ENCODE measurements at places on chromosomes 2 and 18.

- no peak for DNase-seq
These were observed 23.3 kb downstream of the MRO start for GRCh38 chr18:50796495-50796894.

DNA sequence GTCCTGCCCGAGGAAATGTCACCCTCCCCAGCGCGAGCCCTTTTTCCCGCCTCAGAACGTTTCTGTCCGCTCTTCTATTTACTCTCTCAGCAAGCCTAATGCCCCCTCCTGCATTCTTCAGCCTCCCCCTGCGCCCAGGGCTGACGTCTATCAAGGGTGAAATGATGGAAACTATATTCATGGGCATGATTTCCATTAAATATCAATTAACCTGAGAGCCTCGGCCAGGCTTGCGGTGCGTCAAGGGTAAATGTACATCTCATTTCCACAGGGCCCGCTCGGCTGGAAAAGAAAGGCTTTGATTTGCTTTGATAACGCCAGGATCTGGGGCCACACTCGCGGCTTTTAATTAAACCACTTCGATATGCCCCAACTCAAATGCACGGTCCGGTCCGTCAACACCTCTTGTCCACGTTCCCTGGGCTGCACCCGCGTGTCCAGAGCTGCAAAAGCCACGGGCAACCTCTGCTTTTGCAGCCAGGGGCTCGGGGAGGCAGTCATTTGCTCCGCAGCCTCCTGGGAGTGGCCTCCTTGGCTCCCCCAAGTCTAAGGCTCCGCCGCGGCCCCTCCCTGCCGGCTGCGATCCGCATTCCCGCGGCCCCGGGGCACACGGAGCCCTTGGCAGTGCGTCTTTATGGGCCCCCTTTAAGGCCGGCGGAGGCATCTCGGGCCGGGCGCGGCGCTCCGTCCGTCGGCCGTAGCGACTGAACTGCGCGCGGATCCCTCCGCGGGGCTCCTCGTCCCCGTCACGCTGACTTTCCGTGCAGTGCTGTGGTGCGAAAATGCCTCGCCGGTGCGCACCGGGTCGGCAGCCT, at the start of gene HOXD8:
Gene HOXD8 (plus strand): TSS at position 724 of the 815 bp plus-strand sequence. CDS start 662 bp downstream, outside the sequence.
- no peak for DNase-seq

- DNase-seq = no peak
These were observed 34.2 kb downstream of the RAB12 start for GRCh38 chr18:8643326-8643878.

DNA sequence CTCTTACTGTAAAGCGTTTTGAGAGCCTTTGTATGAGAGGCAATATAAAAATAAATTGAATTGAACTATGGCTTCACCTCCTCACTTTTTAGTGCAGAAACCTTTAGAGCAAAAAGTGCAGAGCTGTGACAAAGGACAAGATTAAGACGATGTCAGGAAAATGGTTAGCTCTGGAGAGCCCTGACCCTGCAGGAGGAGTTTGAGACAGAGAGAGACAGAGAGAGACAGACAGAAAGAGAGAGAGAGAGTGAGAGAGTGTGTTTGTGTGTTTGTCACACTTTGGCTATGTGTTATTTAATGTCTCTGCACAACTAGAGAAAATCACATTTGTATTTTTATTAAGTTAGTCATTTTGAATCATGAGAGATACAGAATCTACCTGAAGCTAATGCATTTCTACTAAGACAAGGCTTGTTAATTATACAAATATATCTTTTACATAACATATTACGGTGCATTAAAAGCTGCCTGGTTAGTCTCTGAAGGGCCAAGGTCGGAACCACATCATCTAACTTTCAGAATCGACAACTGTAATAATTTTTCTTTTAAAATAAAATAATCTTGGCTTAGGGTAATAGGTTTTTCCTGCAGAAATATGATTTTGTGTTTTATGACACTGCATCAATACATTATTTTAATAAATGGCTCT, 423.5 kb upstream of the ZEB2 start:
- DNase-seq = no peak

GRCh38 chr2:226256237-226256636, 543.4 kb downstream of the IRS1 start:
- no peak for DNase-seq

DNA sequence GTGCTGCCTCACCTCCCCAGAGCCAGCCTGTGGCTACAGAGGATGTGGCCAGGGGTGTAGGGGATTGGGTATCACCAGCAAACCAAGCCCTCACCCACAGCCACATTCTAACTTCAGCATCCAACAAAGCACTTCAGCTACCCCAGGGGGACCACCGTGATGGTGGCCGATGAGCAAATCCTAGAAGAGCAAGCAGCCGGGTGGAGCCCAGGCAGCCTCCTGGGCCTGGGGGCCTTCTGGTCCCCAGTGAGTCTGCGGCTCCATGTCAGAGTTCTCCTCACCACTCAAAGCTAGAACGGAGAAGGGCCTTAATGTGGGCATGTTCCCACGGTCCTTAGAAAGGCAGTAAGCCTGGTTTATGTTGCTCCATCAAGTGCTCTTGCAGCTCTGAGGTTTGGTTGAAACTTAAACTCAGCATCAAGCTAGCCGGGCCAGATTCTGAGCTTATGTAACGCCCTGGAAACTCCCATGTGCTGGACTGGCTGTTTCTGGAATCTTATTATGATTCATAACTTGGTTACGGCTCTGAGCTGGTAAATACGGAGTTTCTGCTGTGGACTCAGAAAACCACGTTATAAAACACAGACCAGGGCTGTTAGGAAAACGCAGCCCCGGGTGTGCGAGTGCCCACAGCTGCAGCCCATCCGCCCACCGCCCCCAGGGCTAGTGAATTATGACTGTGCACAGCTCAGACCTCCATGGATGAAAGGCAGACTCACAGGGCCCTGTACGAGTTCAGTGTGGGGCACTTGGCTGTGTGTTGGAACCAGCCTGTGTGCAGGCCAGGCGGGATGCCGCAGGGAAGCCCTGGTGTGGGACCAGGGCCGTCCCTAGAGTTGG, 99.8 kb downstream of the SEPTIN10 start:
- DNase-seq = peak; percentile 80

DNA sequence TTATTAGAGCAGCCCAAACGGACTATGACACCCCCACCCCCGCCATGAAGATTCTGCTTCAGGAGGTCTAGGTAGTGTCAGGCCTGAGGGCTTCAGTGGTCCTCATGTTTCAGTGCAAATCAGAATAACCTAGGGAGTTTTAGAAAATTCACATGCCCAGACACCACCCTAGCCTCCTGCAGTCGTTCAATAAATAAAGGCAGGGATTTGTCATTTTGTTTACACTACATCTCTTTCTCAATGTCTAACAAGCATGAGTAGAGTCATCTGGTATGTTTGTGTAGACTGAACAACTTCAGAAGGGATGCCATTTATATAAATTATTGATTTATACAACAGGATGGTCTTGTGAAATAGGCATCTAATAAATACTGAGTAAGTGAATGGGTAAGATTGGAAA, 112.1 kb upstream of the SERPINE2 start:
- no peak for DNase-seq

GRCh38 chr18:31042406-31043181, at the start of gene DSC3:
DSC3 (minus strand) TSS chr18:31042742; CDS start chr18:31042660, 82 bp downstream.
- DNase-seq = peak; percentile 59

DNA sequence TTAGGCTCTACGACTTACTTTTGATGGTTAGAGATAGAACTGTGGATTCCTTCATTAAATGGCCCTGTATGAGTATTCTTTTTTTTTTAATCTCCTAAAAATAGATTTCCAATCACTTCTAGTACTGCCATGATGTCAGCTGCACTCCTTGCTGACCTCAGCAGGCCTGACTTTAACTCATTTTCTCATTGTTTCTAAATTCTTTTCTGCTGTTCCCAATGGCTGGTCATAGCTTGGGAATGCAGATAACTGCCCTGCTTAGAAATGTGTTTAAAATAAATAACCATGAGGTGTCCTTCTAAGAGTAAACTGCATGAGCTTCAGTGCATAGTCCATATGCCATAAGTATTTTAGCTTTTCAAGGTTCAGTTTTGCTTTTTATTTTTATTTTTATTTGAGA, 15.7 kb downstream of the CCDC85A start:
- no peak for DNase-seq

- peak; percentile 4 for DNase-seq
These were observed 18.0 kb downstream of the RAPGEF4 start for GRCh38 chr2:172753610-172754009.

- DNase-seq = no peak
These were observed 66.2 kb downstream of the DNMT3A start for GRCh38 chr2:25275575-25275965.

DNA sequence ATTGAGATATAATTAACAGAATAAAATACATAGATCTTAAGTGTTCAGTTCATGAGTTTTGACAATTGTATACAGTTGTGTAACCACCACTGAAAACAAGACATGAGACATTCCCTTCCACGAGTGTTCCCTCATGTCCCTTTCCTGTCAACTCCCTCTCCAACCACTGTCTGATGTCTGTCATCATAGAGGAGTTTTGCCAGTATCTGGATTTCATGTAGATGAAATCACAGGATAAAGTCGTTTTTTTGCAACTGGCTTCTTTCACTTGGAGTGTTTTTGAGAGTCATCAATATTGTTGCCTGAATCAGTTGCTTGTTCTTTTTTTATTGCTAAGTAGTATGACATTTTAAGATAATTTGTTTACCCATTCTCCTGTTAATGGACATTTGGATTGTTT, 52.7 kb downstream of the RBMS1 start:
- no peak for DNase-seq

DNA sequence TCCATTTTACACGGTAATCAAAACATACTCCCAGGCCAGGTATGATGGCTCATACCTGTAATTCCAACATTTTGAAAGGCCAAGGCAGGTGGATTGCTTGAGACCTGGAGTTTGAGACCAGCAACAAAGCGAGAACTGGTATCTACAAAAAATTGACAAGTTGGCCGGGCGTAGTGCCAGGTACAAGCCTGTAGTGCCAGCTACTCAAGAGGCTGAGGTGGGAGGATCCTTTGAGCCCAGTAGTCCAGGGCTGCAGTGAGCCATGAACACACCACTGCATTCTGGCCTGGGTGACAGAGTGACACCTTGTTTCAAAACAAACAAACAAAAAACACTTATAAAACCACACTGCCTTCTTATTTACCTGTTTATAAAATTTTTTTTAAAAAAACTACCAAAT, 80.8 kb downstream of the GAREM1 start:
- no peak for DNase-seq

GRCh38 chr2:231521-232185, 32.2 kb downstream of the SH3YL1 start:
- no peak for DNase-seq

GRCh38 chr2:219726916-219727315, 99.5 kb downstream of the SLC4A3 start:
- no peak for DNase-seq

GRCh38 chr2:158403237-158403636, 53.3 kb downstream of the CCDC148 start:
- DNase-seq = peak; percentile 20

DNA sequence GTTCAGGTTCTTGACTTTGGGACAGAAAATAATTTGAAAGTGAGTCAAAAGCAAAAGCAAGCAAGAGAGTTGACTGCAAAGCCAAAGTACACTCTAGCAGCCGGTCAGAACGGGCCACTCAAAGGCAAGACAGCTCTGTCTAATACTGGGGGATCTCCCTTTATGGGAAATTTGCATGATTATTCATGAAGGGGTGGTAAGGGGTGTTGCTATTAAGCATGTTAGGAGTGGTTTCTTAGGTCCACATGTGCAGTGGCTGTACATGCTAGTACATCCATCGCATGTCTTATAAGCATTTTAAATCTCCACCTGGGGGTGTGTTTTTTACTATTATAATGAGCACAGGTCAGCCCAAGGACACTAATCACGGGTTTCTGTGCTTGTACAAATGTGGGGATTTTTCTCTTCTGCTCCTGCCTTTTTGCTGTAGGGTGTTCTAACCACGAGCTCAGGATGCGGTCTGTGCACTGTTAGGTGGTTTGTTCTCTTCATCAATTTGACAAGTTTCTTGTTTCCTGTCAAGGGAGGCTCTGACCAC, 60.2 kb upstream of the SPP2 start:
- DNase-seq = peak; percentile 15

DNA sequence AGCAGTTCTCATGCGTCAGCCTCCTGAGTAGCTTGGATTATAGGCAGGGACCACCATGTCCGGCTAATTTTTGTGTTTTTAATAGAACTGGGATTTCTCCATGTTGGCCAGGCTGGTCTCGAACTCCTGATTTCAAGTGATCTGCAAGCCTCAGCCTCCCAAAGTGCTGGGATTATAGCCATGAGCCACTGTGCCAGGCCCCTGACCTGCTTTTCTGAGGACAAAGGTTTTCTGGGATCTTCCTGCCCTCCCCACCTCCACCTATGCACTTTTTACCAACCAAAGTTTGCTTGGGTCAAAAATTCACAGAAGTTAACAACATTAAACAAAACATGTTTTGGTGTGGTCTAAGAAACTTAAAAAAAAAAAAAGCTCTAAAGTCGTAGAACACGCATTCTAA, 259.9 kb downstream of the HAUS1 start:
- DNase-seq = no peak

- DNase-seq = no peak
These were observed 10.1 kb downstream of the BCL2 start for GRCh38 chr18:63309422-63309821.

GRCh38 chr2:152458441-152458940, 123.5 kb downstream of the FMNL2 start:
- DNase-seq = no peak

- DNase-seq = no peak
These were observed 166.4 kb upstream of the HAAO start for GRCh38 chr2:42958741-42959233.

DNA sequence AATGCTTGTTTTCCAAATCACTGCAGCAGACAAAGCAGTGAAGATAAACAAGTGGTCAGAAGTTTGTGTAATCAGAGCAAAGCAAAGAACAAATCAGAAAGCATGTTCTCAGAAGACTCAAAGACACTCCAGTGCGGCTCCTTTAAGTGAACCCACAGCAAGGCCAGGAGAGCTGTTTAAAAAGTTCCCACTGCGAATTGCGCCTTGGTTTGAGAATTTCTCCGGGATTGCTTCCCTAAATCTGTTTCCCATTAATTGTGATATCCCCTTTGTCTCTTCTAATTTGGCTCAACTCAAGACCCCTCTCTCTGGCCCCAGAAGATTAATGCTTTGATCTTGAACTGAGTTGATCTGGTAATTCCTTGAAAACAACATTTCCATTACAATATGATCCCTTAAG, 122.4 kb upstream of the BCL2L11 start:
- DNase-seq = no peak

- DNase-seq = no peak
These were observed 91.7 kb upstream of the EPC2 start for GRCh38 chr2:148552675-148553331.

- no peak for DNase-seq
These were observed 182.5 kb downstream of the C1D start for GRCh38 chr2:67880291-67880761.

GRCh38 chr2:25176541-25177181, 8.3 kb upstream of the POMC start:
- DNase-seq = no peak

DNA sequence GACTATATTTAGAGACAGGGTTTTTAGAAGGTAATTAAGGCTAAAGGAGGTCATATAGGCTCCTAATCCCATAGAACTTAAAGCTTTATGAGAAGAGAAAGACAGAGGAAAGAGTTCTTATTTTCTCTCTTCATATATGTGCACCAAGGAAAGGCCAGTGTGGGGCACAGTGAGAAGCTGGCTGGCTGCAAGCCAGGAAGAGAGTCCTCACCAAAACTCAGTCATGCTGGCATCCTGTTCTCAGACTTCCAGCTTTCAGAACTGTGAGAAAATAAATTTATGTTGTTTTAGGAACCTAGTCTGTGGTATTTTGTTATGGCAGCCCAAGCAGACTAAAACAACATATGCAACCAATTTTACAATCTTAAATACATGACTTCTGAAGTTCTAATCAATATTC, 31.5 kb upstream of the ATIC start:
- DNase-seq = no peak

- no peak for DNase-seq
These were observed 17.0 kb downstream of the FABP1 start for GRCh38 chr2:88110830-88111229.
